Type B pancreatic cell (in vitro differentiated cells): ENCODE measurements at places on chromosomes 3 and 15. TPM values are rescaled to one million over a fixed set of nuclear protein-coding genes. Genes with fewer than 3 reads are reported as not detected.
A peak's percentile ranks its signal among the peaks of the same experiment; 100 is the strongest.

GRCh38 chr3:188196232-188196990, 42.5 kb downstream of the LPP start:
- H3K4me3 ChIP-seq: no peak overlapping the region
- no peak for DNase-seq
- peaks cover 45% of the 10 kb centered on the region for H3K36me3 ChIP-seq

- H3K4me1 ChIP-seq: no peaks in the 10 kb centered on the region
- peaks cover 3% of the 10 kb centered on the region for H3K27me3 ChIP-seq
- no peaks in the 10 kb centered on the region for H3K36me3 ChIP-seq
- DNase-seq: no peak
- no peak overlapping the region for H3K27ac ChIP-seq
These were observed 49.9 kb downstream of the TRPM1 start for GRCh38 chr15:31051496-31052080.

DNA sequence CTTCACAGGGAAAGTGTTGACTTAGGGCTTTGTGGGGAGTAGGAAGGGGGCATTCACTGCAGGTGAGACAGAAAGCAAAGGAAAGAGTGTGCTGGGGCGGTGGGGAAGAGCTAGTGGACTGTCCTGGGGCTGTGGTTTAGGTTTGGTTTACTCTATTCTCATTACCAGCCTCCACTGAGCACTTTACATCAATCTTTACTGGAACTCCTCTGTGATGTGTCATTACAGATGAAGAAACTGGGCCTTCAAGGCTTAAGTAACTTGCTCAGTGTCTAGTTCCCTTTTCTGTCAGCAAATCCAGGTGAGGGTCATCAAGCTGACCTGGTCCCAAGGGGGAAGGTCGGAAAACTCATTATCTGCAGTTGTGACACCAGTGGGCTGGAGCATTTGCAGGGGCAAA, 120.2 kb upstream of the PFN2 start:
- peaks cover 13% of the 10 kb centered on the region for H3K4me1 ChIP-seq
- no peak overlapping the region for H3K4me3 ChIP-seq
- no peaks in the 10 kb centered on the region for H3K36me3 ChIP-seq
- peaks cover 6% of the 10 kb centered on the region for H3K27me3 ChIP-seq
- DNase-seq: no peak

GRCh38 chr3:128784232-128784631, 58.2 kb downstream of the RAB7A start:
- H3K4me3 ChIP-seq: no peak overlapping the region
- no peaks in the 10 kb centered on the region for H3K27me3 ChIP-seq
- no peak for DNase-seq

DNA sequence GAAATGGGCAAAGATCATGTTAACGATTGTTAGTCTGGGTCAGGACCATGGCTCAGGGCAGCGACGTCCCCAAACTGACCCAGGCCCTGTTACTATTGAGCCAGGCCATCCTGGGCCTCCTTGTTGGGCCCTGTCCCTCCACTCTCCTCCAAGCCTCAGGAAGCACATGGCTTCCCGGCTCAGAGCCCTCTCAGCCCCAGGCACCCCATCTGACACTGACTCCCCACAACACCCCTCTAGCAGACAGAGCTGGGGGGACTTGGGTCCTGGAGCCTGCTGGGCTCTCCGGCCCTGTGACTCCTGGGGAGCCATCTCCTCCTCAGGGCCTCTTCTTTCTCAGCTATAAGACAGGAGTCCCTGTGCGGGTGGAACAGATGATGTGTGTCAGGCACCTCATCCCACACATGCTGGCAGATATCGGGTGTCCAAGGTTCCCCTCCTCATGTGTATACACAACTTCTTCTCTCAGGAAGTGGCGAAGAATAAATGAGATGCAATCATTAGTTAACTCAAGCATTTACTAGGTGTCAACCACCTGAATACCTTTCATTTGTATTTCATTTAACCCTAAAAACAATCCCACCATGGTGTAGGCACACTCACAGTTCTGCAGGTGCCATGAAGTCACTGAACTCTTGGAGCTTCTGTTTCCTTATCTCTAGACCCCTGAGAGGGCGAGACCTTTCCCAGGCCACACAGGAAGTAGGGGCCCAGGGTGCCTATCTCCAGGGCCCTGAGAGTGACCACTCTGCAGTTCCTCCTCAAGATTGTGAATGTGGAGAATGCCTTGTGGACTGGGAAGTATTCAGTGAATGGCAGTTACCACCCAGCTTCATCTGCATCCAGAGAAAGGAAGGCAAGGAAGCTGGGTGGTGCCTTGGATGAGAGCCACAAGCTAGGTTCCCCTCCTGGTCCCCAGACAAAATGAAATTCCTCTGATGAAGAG, 282.5 kb upstream of the TLE3 start:
- H3K27ac ChIP-seq: no peak overlapping the region
- H3K27me3 ChIP-seq: peaks cover 22% of the 10 kb centered on the region
- H3K4me1 ChIP-seq: peaks cover 34% of the 10 kb centered on the region
- no peaks in the 10 kb centered on the region for H3K36me3 ChIP-seq

DNA sequence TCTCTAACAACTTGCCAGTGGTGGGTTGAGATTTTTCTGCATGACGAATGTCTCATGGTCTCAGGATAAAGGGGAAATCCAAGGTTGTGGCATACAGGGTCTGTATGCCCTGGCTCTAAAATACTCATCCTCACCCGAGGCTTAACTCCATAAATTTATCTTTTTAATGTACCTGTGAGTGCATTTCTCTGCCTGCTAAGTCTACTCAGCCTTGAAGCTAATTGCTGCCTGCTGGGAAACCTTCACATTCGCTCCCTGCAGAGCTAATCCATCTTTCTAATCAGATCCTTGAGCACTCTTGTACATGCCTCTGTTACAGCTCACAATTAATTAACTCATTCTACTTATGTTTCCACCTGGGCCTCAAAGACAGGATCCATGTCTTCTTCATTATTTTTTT, 93.8 kb downstream of the CMSS1 start:
- peaks cover 35% of the 10 kb centered on the region for H3K4me1 ChIP-seq
- DNase-seq: no peak
- H3K36me3 ChIP-seq: peaks cover 8% of the 10 kb centered on the region
- H3K27me3 ChIP-seq: no peaks in the 10 kb centered on the region

DNA sequence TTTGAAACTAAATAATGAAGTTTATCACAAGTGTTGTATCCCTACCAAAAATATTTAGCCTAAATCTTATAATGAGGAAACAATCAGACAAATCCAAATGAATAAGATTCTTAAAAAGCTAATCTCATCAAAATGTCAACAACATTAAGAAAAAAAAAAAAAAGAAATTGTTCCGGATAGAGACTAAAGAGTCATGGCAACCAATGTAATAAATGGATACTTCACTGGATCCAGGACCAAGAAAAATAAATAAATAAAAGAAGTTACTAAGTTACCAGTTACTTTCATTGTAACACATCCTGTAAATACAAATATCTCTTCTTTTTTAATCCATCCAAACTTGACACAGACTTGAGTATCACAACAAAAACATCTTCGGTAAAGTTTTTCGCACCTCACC, 607 bp downstream of the MRPL47 start:
- H3K4me1 ChIP-seq: peaks cover 16% of the 10 kb centered on the region
- DNase-seq: no peak
- peaks cover 4% of the 10 kb centered on the region for H3K36me3 ChIP-seq
- H3K27ac ChIP-seq: peak overlapping the region; percentile 99

DNA sequence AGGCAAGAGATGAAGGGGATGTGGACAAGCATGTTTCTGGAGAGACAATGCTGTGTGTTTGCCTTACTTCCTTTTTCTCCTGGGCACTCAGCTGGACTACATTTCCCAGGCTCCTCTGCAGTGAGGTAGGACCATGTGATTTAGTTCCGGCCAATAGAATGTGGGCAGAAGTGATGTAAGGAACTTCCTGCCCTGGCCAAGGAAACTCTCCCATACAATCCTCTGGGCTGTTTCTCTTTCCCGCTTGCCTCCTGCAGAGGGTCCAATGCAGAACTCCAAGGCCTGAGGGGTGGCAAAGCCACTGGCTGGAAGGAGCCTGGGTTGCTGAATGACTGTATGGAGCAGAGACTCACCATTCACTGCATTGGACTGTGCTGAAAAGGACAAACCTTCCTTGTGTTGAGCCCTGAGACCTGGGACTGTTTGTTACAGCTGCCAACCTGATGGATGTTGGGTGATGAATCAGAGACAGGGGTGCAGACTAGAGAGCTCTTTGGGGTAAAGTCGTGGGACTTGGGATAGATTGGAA, 82.7 kb upstream of the SLC6A6 start:
- no peak for DNase-seq
- peaks cover 31% of the 10 kb centered on the region for H3K4me1 ChIP-seq
- peak overlapping the region; percentile 70 for H3K27ac ChIP-seq

DNA sequence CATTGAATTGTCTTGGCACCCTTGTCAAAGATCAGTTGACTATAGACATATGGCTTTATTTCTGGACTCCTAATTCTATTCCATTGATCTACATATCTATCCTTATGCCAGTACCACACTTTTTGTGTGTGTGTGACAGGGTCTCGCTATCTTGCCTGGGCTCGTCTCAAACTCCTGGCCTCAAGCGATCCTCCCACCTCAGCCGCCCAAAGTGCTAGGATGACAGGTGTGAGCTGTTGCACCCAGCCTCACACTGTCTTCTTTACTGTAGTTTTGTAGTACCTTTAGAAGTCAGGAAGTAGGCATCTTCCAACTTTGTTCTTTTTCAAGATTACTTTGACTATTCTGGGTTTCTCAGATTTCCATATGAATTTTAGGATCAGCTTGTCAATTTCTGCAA, 24.3 kb downstream of the CDAN1 start:
- no peak overlapping the region for H3K4me3 ChIP-seq
- H3K27ac ChIP-seq: no peak overlapping the region
- H3K4me1 ChIP-seq: no peaks in the 10 kb centered on the region
- DNase-seq: no peak

DNA sequence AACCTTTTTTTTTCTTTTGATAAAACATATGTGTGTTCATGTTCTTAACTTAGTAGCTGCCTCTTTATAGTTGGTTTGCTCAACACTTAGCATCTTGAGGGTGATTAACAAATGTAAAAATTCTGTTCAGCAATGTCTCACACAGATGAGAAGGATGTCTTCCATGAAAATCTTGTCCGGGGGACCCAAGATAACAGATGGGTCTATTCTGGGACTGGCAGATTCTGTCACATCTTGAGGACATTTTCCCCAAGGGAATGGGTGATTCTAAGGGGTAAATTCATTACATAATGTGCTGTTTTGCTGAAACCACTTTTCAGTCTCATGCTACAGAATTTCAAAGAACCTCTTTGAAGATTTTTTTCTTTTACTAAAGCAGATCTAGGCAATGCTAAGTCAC, 342.2 kb downstream of the IGSF11 start:
- H3K27me3 ChIP-seq: peaks cover 20% of the 10 kb centered on the region
- no peaks in the 10 kb centered on the region for H3K36me3 ChIP-seq
- peaks cover 4% of the 10 kb centered on the region for H3K4me1 ChIP-seq
- no peak overlapping the region for H3K4me3 ChIP-seq
- no peak overlapping the region for H3K27ac ChIP-seq

- no peaks in the 10 kb centered on the region for H3K27me3 ChIP-seq
- H3K4me3 ChIP-seq: no peak overlapping the region
- DNase-seq: no peak
- no peak overlapping the region for H3K27ac ChIP-seq
- no peaks in the 10 kb centered on the region for H3K36me3 ChIP-seq
- H3K4me1 ChIP-seq: peaks cover 18% of the 10 kb centered on the region
These were observed 174.8 kb downstream of the SLCO3A1 start for GRCh38 chr15:92028389-92028724.

- no peak for DNase-seq
- no peaks in the 10 kb centered on the region for H3K36me3 ChIP-seq
- H3K27me3 ChIP-seq: peaks cover 7% of the 10 kb centered on the region
These were observed 74.2 kb upstream of the PROK2 start for GRCh38 chr3:71859123-71859519.

GRCh38 chr3:134601539-134602439, 49.0 kb downstream of the KY start:
- no peak overlapping the region for H3K27ac ChIP-seq
- H3K36me3 ChIP-seq: no peaks in the 10 kb centered on the region
- H3K4me1 ChIP-seq: peaks cover 20% of the 10 kb centered on the region
- H3K4me3 ChIP-seq: peak overlapping the region; percentile 51
- DNase-seq: peak; percentile 83

DNA sequence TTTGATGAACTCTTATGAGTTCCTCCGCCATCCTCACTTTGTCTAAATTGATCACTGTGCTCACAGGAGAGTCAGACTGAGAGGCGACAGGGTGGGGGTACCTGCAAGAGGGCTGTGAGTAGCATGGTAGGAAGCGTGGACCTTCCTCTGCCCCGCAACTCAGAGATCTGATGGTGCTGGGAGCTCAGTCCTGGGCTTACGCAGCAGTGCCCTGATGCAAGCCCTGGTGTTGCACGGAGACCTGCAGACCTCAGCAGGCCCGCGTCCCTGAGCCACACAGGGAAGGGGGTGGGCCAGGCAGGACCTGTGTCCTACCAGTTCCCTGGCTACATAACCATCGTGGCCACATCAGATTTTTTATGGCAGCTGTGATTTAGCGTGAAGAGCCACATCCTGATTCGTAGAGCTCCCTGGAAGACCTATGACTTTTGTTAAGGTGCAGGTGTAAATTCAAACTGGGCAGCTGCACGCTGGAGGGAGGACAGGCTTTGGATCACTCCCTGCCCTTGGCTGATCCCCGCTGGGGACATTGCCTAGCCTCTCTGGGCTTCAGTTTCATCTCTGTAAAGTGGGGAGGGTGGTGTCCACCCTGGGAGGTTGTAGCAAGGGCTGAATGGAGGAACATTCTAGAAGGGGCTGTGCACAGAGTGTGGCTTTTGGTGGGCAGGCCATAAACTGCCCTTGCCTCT, 176.1 kb downstream of the KLF13 start:
- H3K36me3 ChIP-seq: no peaks in the 10 kb centered on the region
- DNase-seq: no peak
- H3K4me1 ChIP-seq: peaks cover 7% of the 10 kb centered on the region
- H3K27ac ChIP-seq: no peak overlapping the region
- no peak overlapping the region for H3K4me3 ChIP-seq

DNA sequence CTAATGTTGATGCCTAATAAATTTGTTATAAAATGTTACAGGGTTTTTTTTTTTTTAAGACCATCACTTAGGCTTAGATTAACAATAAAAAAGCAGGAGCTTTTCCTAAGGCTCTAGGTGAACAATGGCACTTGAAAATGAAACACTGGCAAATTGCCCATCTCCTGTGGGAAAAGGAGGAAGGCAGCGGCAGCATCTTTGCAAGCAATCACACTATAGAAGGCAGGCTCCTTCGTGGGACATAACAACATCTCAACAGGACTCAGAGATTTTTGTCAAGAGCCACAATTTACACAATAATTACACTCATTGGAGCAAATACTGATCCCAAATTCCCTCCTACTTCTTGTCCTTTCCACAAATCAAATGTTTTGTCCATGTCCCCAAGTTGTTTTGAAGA, 646.7 kb downstream of the ROBO2 start:
- H3K27ac ChIP-seq: no peak overlapping the region
- H3K4me3 ChIP-seq: no peak overlapping the region
- no peak for DNase-seq
- H3K4me1 ChIP-seq: no peaks in the 10 kb centered on the region

DIS3L gene
- 21.6 and 37.7 TPM in 2 replicates for total RNA-seq

KBTBD13 gene
- total RNA-seq: not detected in 2 replicates

CYP11A1 gene
- 0.80 and 1.0 TPM in 2 replicates for total RNA-seq

TCF12 gene
- total RNA-seq: 74.9 and 153 TPM in 2 replicates

GOLGA6L10 gene
- total RNA-seq: 2.7 and 6.3 TPM in 2 replicates

SUSD5 gene
- 0.64 and 3.3 TPM in 2 replicates for total RNA-seq

MUSTN1 gene
- 1.8 TPM in 1 of 2 replicates, not detected in the other for total RNA-seq

CHRNA5 gene
- 2.3 and 11.5 TPM in 2 replicates for total RNA-seq

AGBL1 gene
- 0.07 TPM in 1 of 2 replicates, not detected in the other for total RNA-seq

ZNF860 gene
- total RNA-seq: 2.8 and 7.1 TPM in 2 replicates
